ENCODE measurements at places on chromosomes 7 and 10. TPM values are rescaled to one million over a fixed set of nuclear protein-coding genes. Genes with fewer than 3 reads are reported as not detected.

The CFTR gene
- polyA plus RNA-seq: 0.13 TPM

The GPNMB gene
- 2.7 TPM for polyA plus RNA-seq

The H2BK1 gene
- not detected for polyA plus RNA-seq

The FZD8 gene
- polyA plus RNA-seq: 13.4 TPM

The CEP55 gene
- polyA plus RNA-seq: 52.4 TPM

The ELOVL3 gene
- 0.30 TPM for polyA plus RNA-seq

The AKR1C4 gene
- 0.37 TPM for polyA plus RNA-seq

The HHEX gene
- polyA plus RNA-seq: 16.0 TPM

The FBXO24 gene
- polyA plus RNA-seq: 0.13 TPM

The SCIN gene
- 0.12 TPM for polyA plus RNA-seq

The C7orf57 gene
- 0.09 TPM for polyA plus RNA-seq

The ZNF25 gene
- 2.7 TPM for polyA plus RNA-seq

The TFPI2 gene
- 163 TPM for polyA plus RNA-seq

The ARHGAP21 gene
- polyA plus RNA-seq: 27.8 TPM

The PPP1R17 gene
- not detected for polyA plus RNA-seq

The GHRHR gene
- polyA plus RNA-seq: not detected

The CTAGE4 gene
- not detected for polyA plus RNA-seq

The GIMAP6 gene
- not detected for polyA plus RNA-seq

The NPTX2 gene
- not detected for polyA plus RNA-seq

The PDCD4 gene
- polyA plus RNA-seq: 42.7 TPM

The CPN1 gene
- 0.29 TPM for polyA plus RNA-seq

The NUTM2A gene
- polyA plus RNA-seq: 0.15 TPM

All from A549 (cell line).